Fibroblast of villous mesenchyme (primary cell): ENCODE measurements at places on chromosomes 5 and 9. TPM values are rescaled to one million over a fixed set of nuclear protein-coding genes. Genes with fewer than 3 reads are reported as not detected.

DNA sequence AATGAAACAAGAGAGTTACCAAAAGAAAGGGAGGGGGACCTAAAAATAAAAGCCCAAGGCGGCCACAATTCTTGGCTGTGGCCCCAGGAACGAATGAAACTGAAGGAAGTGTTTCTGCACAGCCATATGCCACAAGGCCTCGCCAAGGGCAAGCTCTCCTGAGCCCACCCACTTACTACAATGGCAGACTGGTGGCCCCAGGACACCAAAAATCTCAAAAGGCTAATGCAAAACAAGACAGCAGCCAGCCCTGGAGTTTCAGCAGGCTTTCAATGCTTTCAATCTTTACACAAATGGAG is 4.0 kb downstream of the CAMSAP1 start:
- no peak for DNase-seq

Gene IL4
- total RNA-seq = not detected in 2 replicates

Gene GPR150
- 0.32 and 0.43 TPM in 2 replicates for total RNA-seq

GRCh38 chr5:161535762-161536161 is 10.8 kb downstream of the GABRB2 start:
- DNase-seq = no peak

- DNase-seq = no peak
Observed at GRCh38 chr9:113475992-113476391, 12.5 kb downstream of the RGS3 start.

- no peak for DNase-seq
Observed at GRCh38 chr9:91425271-91425670, 1.6 kb upstream of the NFIL3 start.

Gene GIN1
- total RNA-seq = 4.2 and 7.8 TPM in 2 replicates

DNA sequence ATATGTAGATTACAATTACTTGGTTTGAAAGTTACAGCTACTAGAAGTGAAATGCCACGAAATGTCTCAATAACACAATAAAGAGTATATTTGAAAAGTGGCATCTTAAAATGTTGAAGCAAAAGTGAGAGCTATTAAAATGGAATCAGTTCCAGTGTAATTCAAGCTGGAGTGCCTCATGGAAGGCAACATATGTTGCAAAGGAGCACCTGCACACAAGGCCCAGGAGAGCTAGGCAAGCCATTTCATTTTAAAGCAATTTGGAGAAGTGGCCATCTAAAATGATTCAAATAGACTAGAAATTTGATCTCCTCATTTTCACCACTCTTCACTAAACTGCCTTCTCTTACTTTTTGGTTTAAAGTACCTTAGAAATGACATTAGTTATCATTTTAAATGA is 167.8 kb downstream of the GABRB2 start:
- no peak for DNase-seq

- no peak for DNase-seq
Observed at GRCh38 chr5:180586870-180587269, 4.4 kb downstream of the SCGB3A1 start.

DNA sequence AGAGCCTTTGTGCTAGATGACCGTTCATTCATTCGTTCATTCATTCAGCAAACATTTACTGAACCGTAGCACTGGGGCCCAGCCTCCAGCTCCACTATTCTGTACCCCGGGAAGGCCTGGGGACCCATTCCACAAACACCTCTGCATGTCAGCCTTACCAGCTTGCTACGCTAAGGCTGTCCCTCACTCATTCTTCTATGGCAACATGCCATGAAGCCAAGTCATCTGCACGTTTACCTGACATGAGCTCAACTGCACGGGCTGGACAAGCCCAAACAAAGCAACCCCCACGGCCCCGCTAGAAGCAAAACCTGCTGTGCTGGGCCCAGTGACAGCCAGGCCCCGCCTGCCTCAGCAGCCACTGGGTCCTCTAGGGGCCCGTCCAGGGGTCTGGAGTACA is 6.0 kb downstream of the CEL start:
- no peak for DNase-seq

- no peak for DNase-seq
Observed at GRCh38 chr9:108816037-108816436, 39.7 kb downstream of the ACTL7B start.

DNA sequence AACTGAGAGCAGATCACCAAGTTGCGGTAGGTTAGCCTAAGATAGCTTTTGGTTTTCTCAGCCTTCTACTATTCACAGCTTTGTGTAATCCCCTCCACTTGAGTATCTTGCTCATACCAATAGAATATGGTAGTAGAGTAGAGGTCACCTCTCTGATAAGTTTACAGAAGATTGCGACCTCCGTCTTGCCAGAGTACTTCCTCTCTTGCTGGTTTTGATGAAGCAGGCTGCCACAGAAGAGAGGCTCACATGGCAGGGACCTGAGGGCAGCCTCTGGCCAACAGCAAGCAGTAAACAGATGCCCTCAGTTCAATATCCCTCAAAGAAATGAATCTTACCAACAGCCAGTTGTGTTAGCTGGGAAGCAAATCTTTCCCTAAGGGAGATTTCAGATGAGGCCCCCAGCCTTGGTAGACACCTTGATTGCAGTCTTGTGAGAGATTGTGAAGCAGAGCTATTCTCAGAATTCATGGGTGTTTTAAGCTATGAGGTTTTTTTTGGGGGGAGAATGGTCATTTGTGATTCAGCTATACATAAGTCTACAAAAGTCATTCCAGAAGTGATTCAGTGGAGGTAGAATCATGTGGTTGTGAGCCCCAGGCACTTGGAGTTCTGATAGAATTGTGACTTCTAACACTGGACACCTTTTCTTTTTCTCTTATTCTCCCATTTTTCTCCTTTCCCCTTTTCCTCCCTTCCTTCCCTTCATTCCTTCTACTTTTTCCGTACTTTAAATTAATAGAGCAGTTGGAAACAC is 22.7 kb upstream of the CDKN2B start:
- DNase-seq = no peak

DNA sequence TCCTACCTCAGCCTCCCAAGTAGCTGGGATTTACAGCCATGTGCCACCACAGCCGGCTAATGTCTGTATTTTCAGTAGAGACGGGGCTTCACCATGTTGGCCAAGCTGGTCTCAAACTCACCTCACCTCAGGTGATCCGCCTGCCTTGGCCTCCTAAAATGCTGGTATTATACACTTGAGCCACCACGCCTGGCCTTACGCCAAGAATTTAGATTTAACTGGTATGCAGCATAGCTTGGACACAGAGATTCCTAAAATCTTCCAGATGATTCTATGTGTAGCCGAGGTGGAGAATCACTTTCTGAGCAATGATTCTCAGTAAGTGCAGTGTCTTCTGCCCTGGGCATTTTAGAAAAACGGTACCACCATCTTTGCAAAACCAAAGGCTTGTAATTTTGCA is 74.1 kb downstream of the HABP4 start:
- DNase-seq = no peak

DNA sequence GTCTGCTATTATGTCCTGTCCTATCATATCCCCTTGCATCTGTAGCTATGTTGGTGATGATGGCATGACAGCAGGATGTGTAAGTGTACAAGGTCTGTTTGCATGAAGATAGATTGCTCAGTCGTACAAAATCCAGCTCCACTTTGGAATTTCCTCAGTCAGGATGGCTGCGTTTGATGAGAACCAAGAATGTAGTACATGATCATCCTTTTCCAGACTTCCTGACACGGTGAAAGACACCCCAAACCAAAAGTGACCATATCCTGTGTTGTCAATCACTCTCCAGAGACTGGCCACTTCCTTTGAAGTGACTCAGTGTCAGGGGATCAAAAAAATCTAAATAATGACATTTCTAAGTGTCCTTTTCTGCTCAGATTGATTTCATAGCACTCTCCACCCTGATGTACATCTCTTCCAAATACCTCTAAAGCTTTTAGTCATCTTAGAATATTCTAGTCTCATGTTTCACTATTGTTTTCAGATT is 213.4 kb downstream of the PLK2 start:
- DNase-seq = no peak

- DNase-seq = peak; percentile 93
Observed at GRCh38 chr9:38026021-38026809, 42.8 kb downstream of the SHB start.

GRCh38 chr9:96034553-96035122 is 159.1 kb downstream of the ERCC6L2 start:
- DNase-seq = no peak

DNA sequence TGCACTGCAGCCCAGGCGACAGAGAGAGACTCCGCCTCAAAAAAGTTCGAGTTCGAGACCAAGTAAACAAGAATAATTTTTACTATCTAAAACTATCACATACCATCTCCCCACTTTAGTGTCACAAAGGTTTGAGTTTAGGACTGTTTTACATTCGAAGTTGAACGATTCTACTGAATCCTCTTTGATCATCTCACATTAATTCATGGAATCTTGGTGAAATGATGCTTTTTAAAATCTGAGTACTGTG is 715 bp upstream of the RPS6 start:
- no peak for DNase-seq

DNA sequence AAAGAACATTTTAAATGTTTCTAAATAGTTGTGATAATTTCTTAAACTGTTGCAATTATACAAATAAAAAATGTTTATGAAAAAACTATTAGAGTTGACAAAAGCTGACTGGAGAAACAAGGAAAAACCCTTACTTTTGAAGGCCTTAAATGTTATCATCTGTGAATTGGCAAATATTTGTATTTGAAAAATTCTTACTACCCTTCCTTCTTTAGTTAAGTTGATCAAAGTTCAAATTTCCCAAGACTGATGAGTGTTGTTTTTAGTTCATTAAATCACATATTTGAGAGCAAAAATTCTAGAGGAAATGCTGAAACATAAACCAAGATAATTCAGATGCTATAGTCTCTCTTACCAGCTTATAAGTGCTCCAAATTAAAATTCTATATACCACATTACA is 2.6 kb upstream of the SLC35D2 start:
- DNase-seq = no peak

GRCh38 chr5:53915120-53915519 is 354.7 kb downstream of the NDUFS4 start:
- DNase-seq = no peak

Gene HAVCR1
- total RNA-seq = not detected in 2 replicates

Gene TLX3
- not detected in 2 replicates for total RNA-seq

DNA sequence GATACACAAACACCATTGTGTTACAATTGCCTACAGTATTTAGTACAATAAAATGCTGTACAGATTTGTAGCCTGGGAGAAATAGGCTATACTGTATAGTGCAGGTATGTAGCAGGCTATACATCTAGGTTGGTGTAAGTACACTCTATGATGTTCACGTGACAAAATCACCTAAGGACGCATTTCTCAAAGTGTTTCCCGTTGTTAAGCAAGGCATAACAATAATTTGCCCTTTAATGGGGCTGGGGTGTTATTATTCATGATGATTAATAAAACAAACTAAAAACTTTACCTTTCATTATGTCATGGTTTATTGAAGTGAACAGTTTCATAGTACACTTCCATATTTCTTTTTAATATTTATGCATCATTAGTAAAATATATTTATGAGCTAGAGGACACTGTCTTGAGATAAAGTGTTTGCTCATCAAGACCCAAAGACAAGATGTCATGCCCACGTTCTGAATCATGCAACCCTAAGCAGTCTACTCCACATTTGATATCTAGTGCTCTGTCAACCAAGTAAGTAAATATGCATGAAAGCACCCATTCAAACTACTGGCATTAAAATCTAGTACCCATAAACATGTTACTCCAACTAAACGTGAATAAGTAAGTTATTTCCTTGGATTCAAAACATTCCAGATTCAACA is 220.5 kb downstream of the NR2F1-AS1 start:
- no peak for DNase-seq

DNA sequence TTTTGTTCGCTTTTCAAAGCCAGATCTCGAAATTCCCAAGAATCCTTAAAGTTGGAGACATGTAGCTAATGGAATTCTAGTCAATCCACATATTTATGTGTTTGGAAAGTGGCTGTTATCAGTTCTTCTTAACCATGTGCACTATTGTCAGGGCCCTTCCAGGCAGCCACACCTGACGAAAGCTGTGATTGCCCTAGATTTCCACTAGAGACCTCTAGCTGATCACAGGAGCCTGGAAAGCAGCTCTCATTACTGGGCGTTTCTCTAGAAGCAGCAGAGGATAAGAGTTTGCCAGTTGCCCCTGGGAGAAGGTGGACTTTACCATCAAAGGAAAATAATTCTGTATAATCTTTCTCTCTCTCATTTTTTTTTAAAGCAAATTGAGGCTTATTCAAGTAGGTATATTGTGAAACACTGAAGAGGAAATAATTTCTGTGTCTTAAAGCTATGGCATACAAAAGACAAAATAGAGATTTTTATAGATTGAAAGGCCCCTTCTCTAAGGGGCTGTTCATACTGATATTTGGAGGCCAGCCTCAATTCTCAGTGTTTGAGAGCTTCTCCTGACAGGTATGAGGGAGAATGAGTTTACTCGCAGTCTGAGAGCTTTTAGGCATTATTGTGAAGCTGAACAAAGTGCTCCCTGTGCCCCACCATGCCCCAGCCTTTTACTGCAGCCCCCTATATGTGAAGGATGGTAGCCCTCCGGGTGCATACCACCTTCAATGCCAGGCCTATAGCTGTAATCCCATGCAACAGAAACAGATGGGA is 405.4 kb upstream of the ACTBL2 start:
- peak; percentile 31 for DNase-seq

DNA sequence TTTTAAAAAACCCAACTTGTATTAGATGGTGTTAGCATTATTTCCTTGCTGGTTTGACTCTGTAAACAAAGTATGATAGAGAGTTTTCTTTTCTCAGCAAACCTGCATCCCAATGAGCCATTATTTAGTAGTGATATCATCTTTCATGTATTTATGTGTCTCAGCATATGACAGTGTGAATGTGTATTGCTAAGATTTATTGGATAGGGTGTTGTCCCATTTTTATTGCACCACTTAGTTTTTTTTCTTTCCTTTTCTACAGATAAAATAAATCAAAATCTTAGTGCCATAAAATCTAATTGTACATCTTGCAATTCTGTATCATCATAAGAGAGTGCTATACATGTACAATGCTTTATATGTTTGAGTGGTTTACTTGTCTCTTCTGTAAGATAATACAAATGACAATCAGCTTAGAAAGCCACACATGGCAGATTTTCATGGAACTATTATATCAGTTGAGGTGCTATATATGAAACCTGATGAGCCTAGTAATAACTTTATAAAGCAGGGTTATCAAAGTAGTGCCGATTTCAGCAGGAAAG is 149.2 kb upstream of the CYLC2 start:
- no peak for DNase-seq
